ENCODE measurements at places on chromosomes 6 and 20. TPM values are rescaled to one million over a fixed set of nuclear protein-coding genes. Genes with fewer than 3 reads are reported as not detected.

SLC17A3 gene
- not detected for total RNA-seq

KIF25 gene
- not detected for total RNA-seq

OOEP gene
- total RNA-seq: not detected

RRAGD gene
- 0.49 TPM for total RNA-seq

PPP1R11 gene
- total RNA-seq: 34.3 TPM

DUSP15 gene
- total RNA-seq: not detected

TNNC2 gene
- not detected for total RNA-seq

GCNT2 gene
- total RNA-seq: 0.16 TPM

PPP1R3G gene
- total RNA-seq: 1.3 TPM

ALDH5A1 gene
- total RNA-seq: 1.6 TPM

KIF6 gene
- not detected for total RNA-seq

FAM83C gene
- total RNA-seq: not detected

VNN1 gene
- not detected for total RNA-seq

TINAG gene
- not detected for total RNA-seq

TMEM217 gene
- 0.65 TPM for total RNA-seq

FAM110A gene
- 1.8 TPM for total RNA-seq

TSHZ2 gene
- total RNA-seq: 1.9 TPM

RIPOR2 gene
- 9.2 TPM for total RNA-seq

DCBLD1 gene
- 19.5 TPM for total RNA-seq

CTCFL gene
- total RNA-seq: not detected

HRH3 gene
- total RNA-seq: not detected

PSMF1 gene
- total RNA-seq: 122 TPM

PNPLA1 gene
- total RNA-seq: 0.49 TPM

CALHM4 gene
- not detected for total RNA-seq

TAF8 gene
- 6.0 TPM for total RNA-seq

ANGPT4 gene
- total RNA-seq: not detected

CCN5 gene
- 5.8 TPM for total RNA-seq

HSPA1L gene
- not detected for total RNA-seq

TMC2 gene
- total RNA-seq: not detected

FAXC gene
- not detected for total RNA-seq

RAET1L gene
- total RNA-seq: not detected

SLC26A8 gene
- total RNA-seq: not detected

C6orf141 gene
- not detected for total RNA-seq

CPNE5 gene
- under 0.01 TPM for total RNA-seq

C20orf141 gene
- not detected for total RNA-seq

PLN gene
- not detected for total RNA-seq

EYA2 gene
- 3.6 TPM for total RNA-seq

ENPP4 gene
- total RNA-seq: 0.36 TPM

ARMH2 gene
- total RNA-seq: not detected

ADGRF1 gene
- not detected for total RNA-seq

HLA-G gene
- total RNA-seq: not detected

TTBK1 gene
- total RNA-seq: not detected

FAM217A gene
- total RNA-seq: not detected

PAK5 gene
- not detected for total RNA-seq

ADRM1 gene
- 108 TPM for total RNA-seq

PFDN6 gene
- total RNA-seq: 48.1 TPM

CDH4 gene
- 0.54 TPM for total RNA-seq

TREML1 gene
- not detected for total RNA-seq

VGLL2 gene
- total RNA-seq: not detected

WFDC2 gene
- total RNA-seq: not detected

ZNFX1 gene
- total RNA-seq: 28.2 TPM

CLIC1 gene
- 525 TPM for total RNA-seq

Measured in cardiac atrium fibroblast (primary cell).